Left renal pelvis (tissue), 4 donors: ENCODE measurements at places on chromosomes 3 and 15. TPM values are rescaled to one million over a fixed set of nuclear protein-coding genes. Genes with fewer than 3 reads are reported as not detected.

Gene A4GNT
- 1.5 TPM for polyA plus RNA-seq

Gene C3orf80
- 0.53 TPM for polyA plus RNA-seq

Gene ATP2C1
- polyA plus RNA-seq, result 136 TPM

Gene RHOA
- polyA plus RNA-seq, result 514 TPM

Gene NANOGP8
- 0.21 TPM for polyA plus RNA-seq

Gene LRRN1
- polyA plus RNA-seq, result 19.4 TPM

Gene XIRP1
- 0.07 TPM for polyA plus RNA-seq

Gene ATP6V1A
- polyA plus RNA-seq, result 36.2 TPM

Gene SYNPR
- 0.06 TPM for polyA plus RNA-seq

Gene RTP3
- not detected for polyA plus RNA-seq
